NCI-H1930 (cell line): ENCODE measurements at places on chromosomes 1 and 21.

GRCh38 chr1:92990828-92991227, 29.6 kb upstream of the DIPK1A start:
- no peak for DNase-seq

DNA sequence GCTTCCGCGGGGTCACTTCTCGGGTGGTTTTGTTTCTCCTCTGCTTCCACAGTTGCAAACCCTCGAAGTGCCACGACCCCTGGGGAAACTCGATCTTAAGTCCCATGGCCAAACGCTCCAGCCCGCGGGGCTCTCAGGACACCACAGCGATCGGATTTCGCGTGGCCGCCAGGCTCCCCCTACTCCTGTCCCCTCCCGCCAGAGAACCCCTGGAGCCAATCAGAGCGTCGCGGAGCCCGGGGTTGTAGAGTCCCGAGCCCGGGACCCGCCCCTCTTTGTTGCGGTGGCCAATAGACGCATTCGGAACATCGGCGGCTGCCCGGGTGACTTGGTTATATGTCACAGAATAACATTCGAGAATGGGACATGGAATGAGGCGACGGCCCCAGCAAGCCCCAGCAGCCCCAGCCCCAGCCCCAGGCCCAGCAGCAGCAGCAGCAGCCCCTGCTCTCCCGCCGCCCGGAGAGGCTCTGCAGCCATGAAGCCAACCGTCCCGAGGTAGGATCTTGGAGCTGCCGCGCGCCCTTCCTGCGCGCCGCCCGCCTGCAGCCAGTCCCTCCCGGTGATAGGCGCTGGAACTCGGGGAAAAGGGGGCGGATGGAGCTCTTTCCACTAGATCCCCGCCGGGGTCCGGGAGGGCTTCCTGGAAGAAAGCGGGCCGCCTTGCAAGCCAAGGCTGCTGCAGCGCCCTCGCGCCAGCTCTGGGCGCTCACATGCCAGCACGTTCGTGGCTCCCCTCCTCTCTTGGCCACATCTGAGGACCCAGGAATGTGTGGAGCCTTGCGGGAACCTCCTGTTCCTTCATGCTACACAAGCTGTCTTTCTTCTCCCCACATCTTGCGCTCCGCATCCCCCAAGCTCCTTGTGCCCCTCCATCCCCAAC, at the start of gene VASH2:
Gene VASH2 (plus strand): TSS at position 299 of the 883 bp plus-strand sequence. CDS start 1,002 bp downstream, outside the sequence.
- DNase-seq = peak; percentile 83

- DNase-seq = no peak
These were observed 5.5 kb upstream of the KRTAP21-1 start for GRCh38 chr21:30760776-30761175.

DNA sequence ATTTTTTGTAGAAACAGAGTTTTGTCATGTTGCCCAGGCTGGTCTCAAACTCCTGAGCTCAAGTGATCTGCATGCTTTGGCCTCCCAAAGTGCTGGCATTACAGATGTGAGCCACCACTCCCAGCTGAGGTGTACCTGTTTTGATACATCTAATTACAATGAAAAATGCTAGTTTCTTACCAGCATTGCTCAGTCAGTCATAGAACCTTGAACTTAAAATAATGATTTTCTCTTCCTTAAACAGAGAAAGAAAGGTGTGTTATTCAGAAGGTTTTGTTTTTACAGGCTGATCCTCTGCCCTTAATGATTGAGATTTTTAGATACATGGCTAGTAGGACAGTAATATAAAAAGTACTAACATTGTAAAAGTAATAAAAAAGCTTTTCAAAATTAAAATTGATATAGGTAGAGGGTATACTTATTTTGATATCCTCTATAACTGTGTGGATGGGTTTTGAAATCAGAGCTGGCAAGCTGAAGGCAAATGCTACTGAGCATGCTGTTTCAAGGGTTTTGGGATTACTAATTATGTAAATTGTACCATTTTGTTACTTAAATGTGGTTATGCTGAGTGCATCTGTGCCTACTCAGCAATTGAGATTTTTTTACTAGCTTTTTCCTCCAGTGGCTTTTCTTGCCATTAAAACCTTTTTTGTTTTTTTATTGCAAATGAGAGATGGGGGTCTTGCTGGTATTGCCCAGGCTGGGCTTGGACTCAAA, 16.1 kb downstream of the PRRC2C start:
- DNase-seq = no peak

DNA sequence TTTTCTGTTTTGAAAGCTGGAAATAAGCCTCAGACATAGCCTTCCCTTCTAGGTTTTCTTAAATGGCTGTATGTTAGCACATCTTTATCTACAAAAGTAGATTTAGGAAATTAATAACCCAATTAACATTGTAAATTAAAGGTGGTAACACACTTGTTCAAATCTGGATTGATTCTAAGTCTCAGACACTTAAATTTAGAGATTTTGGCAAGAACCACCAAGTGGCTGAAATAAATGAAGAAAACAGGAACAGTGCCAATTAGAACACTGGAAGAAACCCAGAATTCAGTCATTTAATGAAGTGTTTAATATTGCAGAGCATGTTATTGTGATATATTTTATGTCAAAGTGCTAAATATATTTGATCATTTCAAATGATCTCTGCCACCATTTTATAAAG, 628.2 kb downstream of the USP25 start:
- DNase-seq = no peak
